ENCODE measurements at places on chromosomes 2 and 18.

DNA sequence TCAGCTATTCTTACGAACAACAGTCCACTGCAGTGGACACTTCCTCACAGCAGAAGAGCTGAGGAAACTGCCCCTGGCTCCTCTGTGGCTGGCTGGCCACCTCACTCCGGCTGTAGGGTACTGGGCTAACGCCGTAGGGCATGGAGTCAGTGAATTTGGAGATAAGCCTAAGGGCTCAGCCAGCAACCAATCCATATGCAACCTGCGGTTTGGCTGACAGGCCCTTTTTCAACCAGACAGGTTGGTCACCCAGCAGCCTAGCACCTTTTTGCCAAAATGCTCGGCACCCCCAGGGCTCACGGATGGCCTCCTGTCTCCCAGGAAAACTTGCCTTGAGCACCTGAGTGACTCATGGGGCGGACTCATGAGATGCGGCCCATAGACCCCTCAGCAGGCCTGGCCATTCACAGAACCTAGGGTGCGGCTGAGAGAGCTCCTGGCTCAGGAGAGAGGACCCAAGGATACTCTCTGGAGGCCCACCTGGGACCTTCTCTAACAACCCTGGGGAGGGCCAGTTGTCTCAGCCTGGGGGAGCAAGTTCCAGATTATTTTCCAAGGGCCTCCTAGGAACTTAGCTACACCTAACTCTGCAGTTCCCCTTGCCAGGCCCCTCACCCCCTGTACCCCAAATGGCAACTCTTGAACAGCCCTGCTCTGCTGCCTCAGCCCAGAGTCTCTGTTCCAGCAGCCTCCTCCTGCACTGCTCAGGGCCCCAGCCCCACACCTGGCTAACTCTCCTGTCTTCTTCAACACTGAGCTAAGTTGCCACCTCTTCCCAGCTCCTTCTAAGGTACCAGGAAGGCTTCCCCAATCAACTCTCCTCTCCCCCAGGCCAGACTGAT lies 252.1 kb downstream of the CYP26B1 start:
- no peak for DNase-seq

- no peak for DNase-seq
These were observed 92.9 kb upstream of the CSRNP3 start for GRCh38 chr2:165376571-165376975.

DNA sequence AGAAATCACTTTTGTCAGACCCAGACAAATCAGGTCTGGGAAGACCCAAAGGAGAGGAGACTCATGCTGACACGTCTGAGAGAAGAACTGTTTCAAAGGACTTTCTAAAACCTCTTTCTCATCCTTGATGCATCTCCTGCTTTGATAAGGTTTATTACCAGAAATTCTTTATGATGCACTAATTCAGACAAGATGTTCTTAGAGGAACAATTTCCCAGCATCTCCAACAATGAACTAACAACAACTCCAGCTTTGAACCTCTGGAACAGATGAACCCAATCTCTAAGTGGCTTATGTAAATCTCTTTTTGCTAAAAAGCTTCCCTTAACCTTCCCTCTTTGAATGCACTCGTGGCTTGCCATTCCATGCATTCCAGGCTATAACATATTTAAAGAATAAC lies 15.9 kb upstream of the SERPINB11 start:
- no peak for DNase-seq

DNA sequence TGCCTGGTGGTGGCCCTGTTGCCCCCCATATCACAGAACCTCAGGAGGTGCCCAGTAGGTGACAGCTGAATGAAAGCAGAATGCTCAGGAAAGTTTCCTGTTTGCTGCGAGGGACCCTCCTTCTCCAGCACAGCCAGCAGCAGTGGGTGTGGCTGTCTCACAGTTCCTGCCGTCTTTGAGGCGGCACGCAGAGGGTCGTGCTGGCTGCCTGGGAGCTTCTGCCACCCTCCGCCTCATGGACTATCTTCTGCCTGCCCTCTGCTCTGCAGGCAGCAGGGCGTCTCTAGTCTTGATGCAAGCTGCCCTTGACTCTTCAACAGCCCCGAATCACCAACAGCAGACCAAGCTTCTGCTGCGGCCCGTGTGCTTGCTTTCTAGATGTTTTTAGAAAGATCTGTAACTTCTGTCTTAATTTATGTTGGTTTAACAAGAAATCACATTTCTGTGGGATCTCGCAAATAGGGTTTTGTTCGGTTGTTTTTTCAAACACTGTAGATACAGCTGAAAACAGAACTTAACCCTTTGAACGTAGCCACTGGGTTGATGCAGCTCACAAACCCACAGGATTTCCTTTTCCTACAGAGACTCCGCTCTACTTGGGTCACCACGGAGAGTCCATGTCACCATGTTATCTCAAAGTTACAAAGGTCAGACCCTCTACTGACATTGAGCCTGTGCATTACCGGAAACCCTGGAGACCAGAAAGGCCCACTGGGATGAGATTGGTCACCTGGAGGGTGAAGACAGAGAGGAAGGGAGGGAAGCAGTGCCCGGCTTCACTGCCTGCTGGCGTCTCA lies 144.9 kb downstream of the ACOXL start:
- no peak for DNase-seq

- no peak for DNase-seq
These were observed 22.1 kb upstream of the TCF7L1 start for GRCh38 chr2:85110991-85111560.

GRCh38 chr2:39948016-39948719 lies 169.1 kb upstream of the THUMPD2 start:
- no peak for DNase-seq
